AG10803 (cell line): ENCODE measurements at places on chromosomes 5 and 9.

DNA sequence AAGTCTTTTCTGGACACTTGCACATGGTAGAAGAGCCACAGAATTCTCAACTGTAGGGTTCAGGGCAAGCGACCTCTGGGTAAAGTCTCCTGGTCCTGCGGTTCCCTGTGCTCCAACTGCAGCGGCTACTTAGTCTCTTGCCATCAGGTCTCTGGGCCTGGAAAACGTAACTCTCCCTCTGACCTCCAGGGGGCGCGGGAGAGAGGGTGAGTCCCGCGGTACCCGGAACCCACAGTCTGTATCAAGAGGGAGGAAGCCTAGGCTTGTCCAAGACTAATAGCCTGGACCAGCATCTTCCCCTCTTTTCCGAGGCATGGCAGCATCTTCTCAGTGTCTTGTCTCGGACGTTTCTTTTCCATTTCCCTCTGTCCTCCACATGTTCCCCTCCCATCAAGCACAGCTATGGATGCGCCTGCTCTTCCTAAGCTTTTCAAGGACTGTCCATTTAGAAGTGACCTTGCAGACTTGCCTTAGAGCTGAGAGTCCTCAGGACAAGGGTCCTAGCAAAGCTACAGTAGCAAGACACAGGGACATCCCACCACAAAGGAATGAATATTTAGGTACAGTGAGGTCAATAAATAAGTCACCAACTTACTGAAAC lies 59.3 kb downstream of the FSTL4 start:
- peak; percentile 38 for DNase-seq

- no peak for DNase-seq
Measured at GRCh38 chr5:179377421-179378115, 32.3 kb upstream of the ADAMTS2 start.

- DNase-seq = no peak
Measured at GRCh38 chr5:29296548-29296947, 1896.9 kb upstream of the CDH6 start.

GRCh38 chr9:97873425-97873824 lies 20.4 kb downstream of the FOXE1 start:
- no peak for DNase-seq

DNA sequence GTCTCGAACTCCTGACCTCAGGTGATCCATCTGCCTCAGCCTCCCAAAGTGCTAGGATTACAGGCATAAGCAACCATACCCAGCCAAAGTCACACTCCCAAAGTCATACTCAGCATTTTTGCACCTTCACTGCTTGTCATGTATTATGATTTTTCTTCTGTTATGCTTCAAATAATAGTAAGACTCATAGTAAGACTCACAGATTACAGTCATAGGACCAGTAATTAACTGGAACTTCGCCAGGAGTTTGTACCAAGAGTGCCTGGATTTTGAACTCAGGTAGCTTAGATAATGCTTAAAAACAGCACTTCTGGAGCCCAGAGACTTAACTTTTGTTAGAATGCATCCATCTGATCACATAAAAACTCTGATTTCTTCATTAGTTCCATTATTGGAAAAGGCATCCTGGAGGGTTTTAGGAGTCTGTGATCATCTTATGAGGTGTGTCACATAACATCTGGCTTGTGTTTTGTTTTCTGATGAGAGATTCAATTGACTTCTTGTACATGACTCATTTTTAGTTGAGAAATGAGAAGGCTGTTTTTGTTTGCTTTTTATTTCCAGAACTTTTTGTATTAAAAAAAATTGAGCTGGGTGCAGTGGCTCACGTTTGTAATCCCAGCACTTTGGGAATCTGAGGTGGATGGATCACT lies 131.5 kb downstream of the ADAMTS19 start:
- DNase-seq = no peak
